ENCODE measurements at places on chromosomes 13 and 19.

- peak; percentile 69 for DNase-seq
Observed at GRCh38 chr19:44847144-44848035, 1.3 kb downstream of the NECTIN2 start.

DNA sequence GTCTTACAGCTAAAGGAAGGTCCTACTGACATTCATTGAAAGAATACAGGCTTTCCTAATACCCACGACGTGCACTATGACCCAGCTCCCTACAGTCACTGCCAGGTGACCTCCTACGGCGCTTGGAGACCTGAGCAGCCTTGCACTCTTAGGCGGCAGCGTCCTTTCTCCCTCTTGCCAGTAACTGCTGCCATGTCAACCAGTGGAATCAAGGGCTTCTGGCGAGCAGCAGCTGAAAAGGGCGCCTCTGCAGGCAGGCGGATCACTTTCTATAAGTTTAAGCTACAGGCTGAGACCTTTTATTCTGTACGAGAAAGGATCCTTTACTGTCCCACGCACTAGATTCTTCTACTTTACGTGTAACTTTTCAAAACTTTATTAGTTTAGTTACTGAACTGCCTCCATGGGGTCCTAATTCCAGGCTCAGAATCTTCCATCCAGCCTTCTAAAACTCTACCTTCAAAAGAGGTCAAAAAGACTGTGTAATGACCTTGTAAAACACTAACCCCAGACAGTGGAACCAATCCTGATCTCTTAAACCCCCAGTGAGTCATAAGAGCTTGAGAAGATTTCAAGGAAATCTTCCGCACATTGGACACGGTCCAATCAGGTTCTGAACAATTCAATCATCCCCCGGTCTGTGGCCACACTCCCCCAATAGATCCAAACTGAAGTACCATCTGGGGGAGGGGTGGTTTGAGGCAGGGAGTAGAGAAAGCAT lies 1.9 kb downstream of the KCTD12 start:
- no peak for DNase-seq

- no peak for DNase-seq
Observed at GRCh38 chr19:13066226-13066625, 36.4 kb downstream of the LYL1 start.

DNA sequence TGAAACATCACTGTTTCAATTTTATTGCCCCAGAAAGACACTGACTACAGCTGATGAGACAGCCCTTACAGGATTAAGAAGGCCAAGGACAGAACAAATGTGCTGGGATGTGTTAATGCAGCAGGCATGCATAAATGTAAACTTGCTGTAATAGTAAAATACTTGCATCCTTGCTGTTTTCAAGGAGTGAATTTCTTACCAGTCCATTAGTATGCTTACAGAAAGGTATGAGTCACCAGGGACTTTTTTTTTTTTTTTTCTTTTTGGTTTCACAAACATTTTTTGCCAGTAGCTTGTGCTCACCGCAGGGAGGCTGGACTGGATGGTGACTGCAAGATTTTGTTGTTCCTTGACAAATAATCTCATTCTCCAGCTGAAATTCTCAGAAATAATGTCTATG lies 55.1 kb downstream of the GPR180 start:
- DNase-seq: no peak

DNA sequence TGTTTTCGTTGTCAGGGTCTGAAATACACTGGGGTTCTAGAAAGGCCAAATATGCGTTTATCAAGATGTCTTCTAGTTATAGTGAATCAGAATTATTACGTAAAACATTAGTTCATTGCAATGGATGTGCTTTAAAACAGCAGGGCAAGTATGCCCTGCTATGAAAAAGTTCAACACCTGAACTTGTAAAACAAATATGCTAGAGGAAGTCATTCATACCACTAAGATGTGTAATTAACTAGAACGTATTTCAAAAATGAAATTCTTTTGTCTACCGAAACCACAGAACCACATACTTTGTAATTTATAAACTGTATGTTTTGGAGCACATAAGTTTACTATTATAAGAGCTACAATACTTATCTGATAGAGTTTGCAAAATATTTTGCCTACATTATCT lies 266.2 kb downstream of the KCTD12 start:
- no peak for DNase-seq

- no peak for DNase-seq
Observed at GRCh38 chr19:53885036-53885435, 3.0 kb downstream of the PRKCG start.

- no peak for DNase-seq
Observed at GRCh38 chr19:23916991-23917390, 2.3 kb downstream of the ZNF726 start.

- DNase-seq: peak; percentile 35
Observed at GRCh38 chr13:112616586-112617362, 28.8 kb upstream of the TUBGCP3 start.

GRCh38 chr13:45142440-45143345 lies 22.4 kb downstream of the GTF2F2 start:
- DNase-seq: no peak

DNA sequence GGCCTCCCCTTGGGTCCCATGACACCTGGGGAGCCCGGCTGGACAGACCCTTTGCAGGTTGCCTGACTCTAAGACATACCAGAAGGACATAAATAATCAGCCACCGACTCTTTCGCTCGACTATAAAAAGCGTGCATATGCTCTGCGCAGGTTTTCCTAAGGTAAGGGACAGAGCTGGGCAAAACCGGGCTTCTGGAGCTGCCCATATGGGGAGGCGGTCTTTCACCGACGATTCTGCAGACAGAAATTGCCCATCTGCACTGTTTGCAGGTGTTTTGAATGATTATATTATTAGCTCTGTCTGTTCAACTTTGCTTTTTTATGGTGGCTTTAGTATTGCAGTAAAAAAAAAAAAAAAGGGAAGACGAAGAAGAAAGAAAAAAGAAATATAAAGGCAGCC lies 347.2 kb downstream of the TSHZ3 start:
- no peak for DNase-seq

GRCh38 chr19:15563325-15563794 lies 51.7 kb upstream of the CYP4F8 start:
- DNase-seq: no peak

DNA sequence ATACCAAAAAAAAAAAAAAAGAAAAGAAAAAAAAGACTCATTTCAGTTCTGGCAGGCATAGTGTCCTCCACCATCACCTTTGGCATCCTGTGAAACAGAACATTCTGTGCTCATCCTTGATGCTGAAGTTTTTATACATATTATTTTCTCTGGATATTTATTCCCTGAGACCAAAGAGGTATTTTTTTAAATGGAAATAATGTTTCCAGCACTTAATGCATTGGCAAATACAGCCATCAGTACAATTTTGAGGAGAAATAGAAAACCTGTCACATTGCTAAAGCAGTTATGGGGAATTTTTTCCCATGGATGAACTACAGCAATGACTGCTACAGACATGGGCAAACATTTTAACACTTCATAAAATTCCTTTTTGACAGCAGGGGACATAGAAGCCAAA lies 312.4 kb downstream of the DNAJC15 start:
- no peak for DNase-seq

GRCh38 chr13:110125613-110126272 lies 181.2 kb downstream of the COL4A1 start:
- no peak for DNase-seq

DNA sequence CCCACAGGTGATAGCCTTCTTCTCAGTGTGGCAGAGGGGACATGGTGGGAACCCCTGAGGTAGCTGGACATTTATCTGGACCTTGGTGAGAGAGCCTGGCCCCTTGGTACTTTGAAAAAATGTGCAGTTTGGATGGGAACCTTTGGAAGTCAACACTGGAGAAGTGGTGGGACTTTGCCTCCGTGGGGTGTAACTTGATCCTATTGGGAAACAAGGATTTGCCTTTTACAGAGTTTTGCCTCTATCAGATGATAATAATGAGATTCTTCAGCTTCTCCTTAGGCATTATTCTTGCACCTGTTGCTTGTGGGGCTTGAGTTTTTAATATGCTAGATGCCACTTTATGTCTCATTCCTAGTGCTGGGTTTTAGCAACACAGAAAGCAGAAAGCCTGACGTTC lies 99.0 kb downstream of the ERCC5 start:
- no peak for DNase-seq

- peak; percentile 39 for DNase-seq
Observed at GRCh38 chr19:52307275-52307674, 10.3 kb downstream of the ZNF480 start.

- DNase-seq: no peak
Observed at GRCh38 chr19:10742476-10742875, 24.6 kb downstream of the DNM2 start.

DNA sequence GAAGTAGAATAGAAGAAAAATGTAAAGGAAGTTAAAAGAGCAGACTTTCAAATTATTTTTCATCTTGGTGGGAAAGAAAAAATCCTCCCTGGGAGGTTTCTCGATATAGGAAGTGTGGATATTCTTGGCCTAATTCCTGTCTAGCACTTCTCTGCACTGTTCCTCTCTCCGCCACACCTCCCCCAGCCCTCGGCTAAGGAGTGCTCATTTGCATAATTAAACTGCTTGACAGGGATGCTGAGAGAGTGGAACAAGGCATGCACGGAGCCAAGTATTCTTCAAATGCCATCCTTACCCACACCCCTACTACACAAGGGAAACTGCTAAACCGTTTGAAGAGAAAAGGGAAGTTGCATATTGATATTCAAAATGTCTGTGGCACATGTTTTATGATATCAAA lies 511.0 kb upstream of the HTR2A start:
- no peak for DNase-seq

GRCh38 chr19:54191011-54191810 lies at the start of gene TSEN34:
TSEN34 (plus strand) TSS chr19:54191308; CDS start chr19:54191365, 57 bp downstream.
- DNase-seq: peak; percentile 74

GRCh38 chr19:756236-756635 lies 5.3 kb downstream of the MISP start:
- DNase-seq: no peak

DNA sequence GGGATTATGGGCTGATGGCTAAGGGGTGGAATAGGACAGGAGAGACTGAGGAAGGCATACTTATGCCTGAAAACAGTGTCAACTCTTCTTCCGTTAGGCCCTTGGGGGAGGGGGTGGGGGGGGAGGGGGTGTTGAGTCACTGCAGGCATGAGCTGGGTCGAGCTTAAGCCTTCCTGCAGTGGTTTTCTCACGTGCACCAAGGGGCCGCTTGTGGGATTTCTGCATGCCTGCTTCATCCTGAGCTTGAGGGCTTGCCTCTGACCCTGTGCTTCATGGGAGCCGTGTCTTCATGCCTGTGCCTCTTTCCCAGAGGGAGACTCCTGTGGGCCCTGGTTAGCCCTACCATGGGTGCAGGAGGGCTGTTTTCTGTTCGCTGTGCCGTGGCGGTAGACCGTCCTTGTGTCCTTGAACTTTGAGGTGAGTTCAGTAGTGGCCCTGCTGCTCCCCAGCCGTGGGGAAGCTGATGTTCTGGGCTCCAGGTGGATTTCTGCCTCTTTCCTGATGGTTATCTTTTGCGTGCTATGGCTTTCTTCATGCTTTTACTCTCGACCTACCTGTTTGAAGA lies 186.1 kb downstream of the PCCA start:
- DNase-seq: no peak

DNA sequence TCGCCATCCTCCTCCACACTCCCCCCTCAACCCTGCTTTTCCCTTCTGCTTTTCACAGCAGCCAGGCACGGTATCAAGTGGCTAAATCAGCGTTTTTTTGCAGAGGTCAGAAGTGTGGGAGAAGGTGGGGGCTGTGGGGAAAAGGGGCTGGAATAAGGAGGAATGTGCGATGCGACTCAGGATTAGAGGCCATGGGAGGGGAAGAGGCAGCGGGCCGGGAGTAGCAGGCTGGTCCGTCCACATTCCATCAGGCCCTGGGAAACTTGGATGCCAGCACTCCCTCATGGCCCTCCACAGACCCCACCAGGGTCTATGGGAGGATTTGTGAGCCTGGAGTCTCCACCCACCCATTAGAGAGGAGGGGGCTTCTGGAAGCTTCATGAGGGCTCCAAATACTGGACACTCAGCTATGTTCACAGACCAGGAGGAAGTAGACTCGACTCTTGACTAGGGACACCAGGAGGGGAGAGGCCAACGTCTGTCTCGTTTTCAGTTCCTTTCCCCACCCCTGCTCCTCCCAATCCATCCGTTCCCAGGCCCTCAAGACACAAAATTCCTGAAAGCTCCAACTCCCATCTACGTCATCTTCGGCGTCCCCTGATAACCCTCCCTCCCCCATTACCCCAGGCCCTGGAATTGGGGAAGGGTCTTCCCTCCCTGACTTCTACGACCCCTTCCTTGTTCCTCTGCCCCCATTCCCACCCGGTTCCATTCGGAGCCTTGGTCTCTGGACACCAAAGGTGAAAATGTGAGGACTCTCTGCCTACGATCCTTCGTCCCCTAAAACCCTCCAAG lies 3.3 kb upstream of the KCNC3 start:
- DNase-seq: no peak

- no peak for DNase-seq
Observed at GRCh38 chr13:111846391-111847159, 220.4 kb upstream of the SOX1 start.

DNA sequence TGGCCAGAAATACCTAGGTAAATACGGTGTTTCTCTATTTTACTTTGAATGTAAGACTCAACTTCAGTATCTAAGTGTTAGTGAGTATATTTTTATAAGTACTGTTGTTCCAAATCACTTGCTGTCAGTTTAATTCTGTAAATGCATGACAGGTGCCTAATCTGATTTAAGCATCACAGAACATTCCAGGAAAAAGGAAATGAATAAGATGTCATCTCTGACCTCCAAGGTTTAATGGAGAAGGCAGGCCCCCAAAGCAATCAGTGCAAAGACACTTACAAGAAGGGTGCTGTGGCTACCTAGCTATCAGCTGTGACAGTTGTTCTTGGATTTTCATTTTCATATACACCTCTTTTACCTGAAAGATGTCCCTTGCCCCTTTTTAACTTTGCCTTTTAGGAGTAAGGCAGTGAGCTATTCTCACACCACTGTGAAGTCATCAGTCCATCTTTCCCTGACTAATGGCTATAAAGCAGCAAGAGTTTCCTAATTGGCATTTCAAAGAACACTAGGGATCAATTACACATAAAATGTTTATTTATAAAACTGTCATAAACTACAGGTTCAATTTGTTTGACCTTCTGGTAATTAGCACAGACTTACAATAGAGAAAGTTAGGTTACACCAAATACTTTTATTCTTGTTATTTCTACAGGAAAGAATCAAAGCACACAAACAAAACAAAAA lies 427.6 kb downstream of the SPRY2 start:
- no peak for DNase-seq

DNA sequence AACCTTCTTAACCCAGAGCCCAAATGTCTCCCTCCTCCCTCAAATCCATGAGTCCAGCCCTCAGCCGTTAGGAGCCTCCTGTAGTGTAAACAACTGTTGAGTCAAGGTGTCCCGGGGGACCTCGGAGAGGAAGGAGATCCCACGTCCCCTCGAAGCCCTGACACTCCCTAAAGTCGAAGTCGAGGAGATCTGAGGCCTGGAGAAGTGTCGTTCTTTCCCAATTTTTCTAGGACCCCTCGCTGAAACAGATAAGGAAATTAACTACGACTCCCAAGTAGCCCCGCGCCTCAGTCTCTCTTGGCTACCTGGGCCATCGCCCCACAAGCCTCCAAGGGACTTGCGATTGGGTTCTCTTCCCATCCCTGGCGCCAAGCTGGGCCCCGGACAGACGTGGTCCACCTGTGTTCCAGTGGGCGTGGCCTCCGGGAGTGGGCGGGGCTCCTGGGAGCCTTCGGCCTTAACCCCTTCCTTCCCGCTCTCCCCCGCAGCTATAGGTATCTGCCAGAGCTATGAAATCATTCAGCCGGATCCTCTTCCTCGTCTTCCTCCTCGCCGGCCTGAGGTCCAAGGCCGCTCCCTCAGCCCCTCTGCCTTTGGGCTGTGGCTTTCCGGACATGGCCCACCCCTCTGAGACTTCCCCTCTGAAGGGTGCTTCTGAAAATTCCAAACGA lies 869 bp downstream of the GFY start:
- DNase-seq: no peak

All from CMK (cell line).